T-cell (primary cell): ENCODE measurements at places on chromosomes 2 and 18. TPM values are rescaled to one million over a fixed set of nuclear protein-coding genes. Genes with fewer than 3 reads are reported as not detected.

Gene OXER1
- not detected for total RNA-seq

GRCh38 chr18:28075501-28075900 is 101.4 kb downstream of the CDH2 start:
- DNase-seq, result no peak

DNA sequence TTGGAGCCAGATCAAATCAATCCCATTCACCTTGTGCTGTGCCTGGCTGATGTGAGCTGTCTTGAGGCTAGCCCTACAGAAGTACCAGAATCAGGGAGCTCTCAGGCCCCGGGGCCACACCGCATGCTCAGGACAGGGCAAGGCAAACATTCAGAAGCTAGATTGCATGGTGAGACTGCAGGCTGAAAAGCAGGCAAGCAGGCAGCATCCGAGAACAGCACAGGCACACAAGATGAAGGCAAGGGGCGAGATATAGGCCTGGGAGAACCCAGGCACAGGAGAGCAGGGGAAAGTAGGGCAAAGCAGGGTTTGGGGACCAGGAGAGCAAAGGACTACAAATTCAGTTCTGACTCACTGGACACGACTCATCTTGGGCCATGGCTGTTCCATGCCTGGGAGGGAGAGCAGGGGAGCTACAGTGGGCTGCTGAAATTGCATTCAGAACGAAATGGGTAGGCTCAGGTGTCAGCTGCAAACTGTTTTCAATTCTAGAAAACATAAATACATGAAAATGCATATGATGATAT is 59.6 kb downstream of the GALNT14 start:
- DNase-seq, result no peak

DNA sequence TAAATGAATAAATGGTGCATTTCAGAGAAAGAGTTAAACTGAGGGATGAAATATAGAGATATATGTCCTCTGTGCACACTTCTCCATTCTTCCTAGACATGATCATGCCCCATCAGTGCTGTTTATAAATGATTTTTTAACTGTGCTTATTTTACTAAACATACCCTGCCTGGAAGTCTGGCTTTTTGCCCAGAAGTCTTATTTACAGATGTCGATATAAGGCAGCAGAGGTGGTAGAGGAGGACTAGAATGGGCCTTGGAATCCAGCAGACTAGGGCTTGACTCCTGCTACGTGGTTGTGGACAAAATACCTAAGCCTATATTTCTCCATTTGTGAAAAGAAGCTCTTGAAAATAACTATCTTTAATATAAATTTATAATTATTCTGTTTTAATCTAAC is 355.5 kb downstream of the RAD51AP2 start:
- no peak for DNase-seq

- DNase-seq, result no peak
Measured at GRCh38 chr2:54161660-54162424, 46.4 kb downstream of the ACYP2 start.

- DNase-seq, result no peak
Measured at GRCh38 chr2:221802089-221802488, 230.0 kb upstream of the EPHA4 start.

DNA sequence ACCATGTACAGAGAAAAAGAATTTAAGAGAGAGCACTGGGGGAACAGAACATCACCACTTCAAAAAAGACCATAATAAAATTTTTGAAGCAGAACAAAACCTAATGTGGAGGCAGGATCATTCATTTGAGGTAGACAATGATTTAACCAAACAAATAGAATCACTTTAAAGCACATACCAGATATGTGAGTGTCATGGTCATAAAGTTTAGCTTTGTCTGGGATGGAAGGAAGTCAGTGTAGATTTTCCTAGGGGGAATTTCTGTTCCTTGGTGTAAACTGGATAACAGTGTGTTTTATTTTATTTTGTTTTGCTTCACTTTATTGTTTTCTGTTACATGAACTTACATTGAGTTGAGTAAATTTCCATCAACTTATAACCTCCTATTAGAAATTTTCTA is 120.8 kb downstream of the CRIM1 start:
- DNase-seq, result no peak
